ENCODE measurements at places on chromosomes 11 and 22. TPM values are rescaled to one million over a fixed set of nuclear protein-coding genes. Genes with fewer than 3 reads are reported as not detected.

GRCh38 chr11:87063982-87064381 lies 26.2 kb downstream of the TMEM135 start:
- H3K27me3 ChIP-seq, result no peaks in the 10 kb centered on the region
- no peaks in the 10 kb centered on the region for H3K4me1 ChIP-seq
- no peaks in the 10 kb centered on the region for H3K36me3 ChIP-seq
- no peak overlapping the region for H3K4me3 ChIP-seq
- DNase-seq, result no peak

GRCh38 chr22:45632791-45633515 lies 38.7 kb upstream of the ATXN10 start:
- H3K27me3 ChIP-seq, result no peaks in the 10 kb centered on the region
- H3K4me3 ChIP-seq, result peak overlapping the region; percentile 41
- no peaks in the 10 kb centered on the region for H3K36me3 ChIP-seq
- H3K4me1 ChIP-seq, result peaks cover 56% of the 10 kb centered on the region

- H3K36me3 ChIP-seq, result no peaks in the 10 kb centered on the region
- no peaks in the 10 kb centered on the region for H3K27me3 ChIP-seq
- no peak overlapping the region for H3K4me3 ChIP-seq
Observed at GRCh38 chr11:74444173-74444826, 23.0 kb downstream of the KCNE3 start.

GRCh38 chr11:70720281-70720680 lies 322.0 kb downstream of the CTTN start:
- no peaks in the 10 kb centered on the region for H3K4me1 ChIP-seq
- no peak for DNase-seq
- H3K27me3 ChIP-seq, result no peaks in the 10 kb centered on the region
- no peak overlapping the region for H3K4me3 ChIP-seq
- H3K27ac ChIP-seq, result no peak overlapping the region

Gene PANX2
- total RNA-seq, result 2.0 TPM

GRCh38 chr11:36105743-36106581 lies 162.1 kb downstream of the LDLRAD3 start:
- H3K27me3 ChIP-seq, result no peaks in the 10 kb centered on the region
- H3K27ac ChIP-seq, result no peak overlapping the region
- H3K36me3 ChIP-seq, result no peaks in the 10 kb centered on the region
- no peak overlapping the region for H3K4me3 ChIP-seq

Gene GAL3ST3
- total RNA-seq, result not detected

Gene ARHGEF12
- 55.2 TPM for total RNA-seq

Gene C11orf87
- not detected for total RNA-seq

- no peaks in the 10 kb centered on the region for H3K36me3 ChIP-seq
- H3K27me3 ChIP-seq, result no peaks in the 10 kb centered on the region
- H3K4me1 ChIP-seq, result no peaks in the 10 kb centered on the region
- H3K4me3 ChIP-seq, result no peak overlapping the region
- no peak overlapping the region for H3K27ac ChIP-seq
Observed at GRCh38 chr11:20070459-20070858, 89.8 kb downstream of the DBX1 start.

- H3K36me3 ChIP-seq, result no peaks in the 10 kb centered on the region
- H3K27me3 ChIP-seq, result no peaks in the 10 kb centered on the region
- no peaks in the 10 kb centered on the region for H3K4me1 ChIP-seq
- no peak overlapping the region for H3K4me3 ChIP-seq
- H3K27ac ChIP-seq, result no peak overlapping the region
Observed at GRCh38 chr11:84372381-84372950, 1086.3 kb upstream of the CCDC90B start.

DNA sequence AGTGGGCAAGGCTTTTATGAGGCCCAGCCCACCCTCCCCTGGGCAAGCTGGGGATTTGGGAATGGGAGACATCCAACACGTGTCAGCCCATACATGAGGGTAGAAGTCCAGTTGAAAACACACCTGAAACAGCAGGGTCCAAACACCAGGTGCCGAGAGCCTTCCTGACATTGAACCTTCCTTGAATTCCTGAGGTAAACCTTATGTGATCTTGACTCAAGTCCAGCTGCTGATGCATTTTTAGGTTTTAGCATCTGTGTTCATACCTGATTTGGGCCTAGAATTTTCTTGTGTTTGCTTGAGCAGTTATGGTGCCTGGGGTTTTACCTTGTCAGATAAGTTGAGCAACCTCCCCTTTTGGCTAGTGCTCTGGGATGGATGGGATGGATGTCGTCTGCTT lies 66.3 kb downstream of the CDKN1C start:
- H3K4me3 ChIP-seq, result no peak overlapping the region
- peaks cover 7% of the 10 kb centered on the region for H3K27me3 ChIP-seq
- no peaks in the 10 kb centered on the region for H3K36me3 ChIP-seq
- H3K27ac ChIP-seq, result no peak overlapping the region
- no peak for DNase-seq

GRCh38 chr11:76605338-76606074 lies 65.0 kb downstream of the LRRC32 start:
- H3K4me1 ChIP-seq, result no peaks in the 10 kb centered on the region
- H3K36me3 ChIP-seq, result no peaks in the 10 kb centered on the region
- H3K27ac ChIP-seq, result no peak overlapping the region

Gene ASPHD2
- total RNA-seq, result 0.71 TPM

DNA sequence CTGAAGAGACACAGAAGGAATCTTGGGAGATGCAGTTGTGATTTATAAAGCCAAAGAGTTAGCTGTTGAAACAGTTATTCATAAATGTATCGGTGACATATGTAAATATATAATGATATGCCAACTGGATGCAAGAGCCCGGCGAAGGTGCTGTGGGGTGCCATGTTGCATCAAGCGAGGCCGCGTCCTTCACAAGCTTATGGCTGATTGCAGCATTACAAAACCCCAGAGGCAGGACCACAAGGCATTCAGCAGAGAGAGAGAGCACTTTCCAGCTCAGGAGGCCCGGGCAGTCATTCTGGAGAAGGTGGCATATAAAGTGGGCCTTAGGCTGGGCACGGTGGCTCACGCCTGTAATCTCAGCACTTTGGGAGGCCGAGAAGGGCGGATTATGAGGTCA lies 65.6 kb downstream of the LARGE1 start:
- no peak for DNase-seq
- H3K27ac ChIP-seq, result no peak overlapping the region
- no peak overlapping the region for H3K4me3 ChIP-seq
- no peaks in the 10 kb centered on the region for H3K27me3 ChIP-seq

DNA sequence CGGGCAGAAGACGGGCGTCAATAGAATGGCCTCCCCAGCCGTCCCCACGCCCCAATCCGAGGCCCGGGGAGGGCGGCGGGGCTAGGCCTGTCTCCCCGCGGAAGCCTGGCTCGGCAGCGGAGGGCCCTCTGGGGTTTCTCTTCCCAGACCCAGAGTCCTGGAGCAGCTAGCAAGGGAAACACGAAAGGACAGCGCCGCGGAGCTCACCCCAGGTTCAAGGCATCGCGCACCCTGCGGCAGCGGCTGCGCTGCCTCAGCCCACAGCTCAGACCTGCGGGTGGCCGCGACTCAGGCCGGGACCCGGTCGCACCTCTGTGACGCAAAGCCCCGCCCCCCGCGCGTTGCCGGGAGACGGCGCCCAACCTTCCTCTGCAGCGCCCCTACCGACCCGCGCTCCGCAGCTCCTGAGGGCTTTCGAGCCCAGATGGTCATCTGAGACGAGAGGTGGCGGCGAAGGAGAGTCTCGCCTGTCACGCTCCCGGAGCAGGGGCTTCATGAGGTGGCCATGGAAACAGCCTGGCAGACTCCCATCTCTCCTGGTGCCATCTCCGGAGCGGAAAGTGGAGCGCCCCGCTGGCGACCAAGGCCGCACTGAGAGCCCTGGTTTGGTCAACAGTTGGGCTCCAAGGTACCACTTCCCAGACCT lies at the start of gene RNF141:
Gene RNF141 (minus strand): TSS at position 273 of the 646 bp plus-strand sequence. CDS start 7,029 bp downstream, outside the sequence.
- H3K27ac ChIP-seq, result peak within 1 kb of the TSS; percentile 54
- H3K4me1 ChIP-seq, result peaks cover 20% of the 10 kb centered on the region
- peaks cover 22% of the 10 kb centered on the region for H3K36me3 ChIP-seq
- peak; percentile 99 for DNase-seq

DNA sequence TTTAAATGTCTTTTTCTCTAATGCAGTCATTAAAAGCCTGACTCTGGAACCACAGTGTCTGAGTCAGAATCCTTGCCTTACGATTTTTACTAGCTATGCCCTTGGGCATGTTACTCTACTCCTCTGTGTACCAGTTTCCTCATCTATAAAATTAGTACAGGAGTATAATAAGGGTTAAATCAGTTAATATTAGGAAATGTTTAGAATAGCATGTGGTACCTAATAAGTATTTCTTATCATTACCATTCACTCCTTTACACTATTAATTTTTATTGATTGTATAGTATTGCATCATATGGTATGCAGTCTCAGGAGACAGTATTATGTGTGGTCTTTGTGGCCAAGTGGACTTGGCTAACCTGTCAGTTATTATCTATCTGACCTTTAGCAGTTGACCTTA lies 68.2 kb downstream of the METTL15 start:
- H3K4me1 ChIP-seq, result no peaks in the 10 kb centered on the region
- no peaks in the 10 kb centered on the region for H3K27me3 ChIP-seq
- H3K36me3 ChIP-seq, result no peaks in the 10 kb centered on the region
- H3K27ac ChIP-seq, result no peak overlapping the region
- DNase-seq, result no peak

DNA sequence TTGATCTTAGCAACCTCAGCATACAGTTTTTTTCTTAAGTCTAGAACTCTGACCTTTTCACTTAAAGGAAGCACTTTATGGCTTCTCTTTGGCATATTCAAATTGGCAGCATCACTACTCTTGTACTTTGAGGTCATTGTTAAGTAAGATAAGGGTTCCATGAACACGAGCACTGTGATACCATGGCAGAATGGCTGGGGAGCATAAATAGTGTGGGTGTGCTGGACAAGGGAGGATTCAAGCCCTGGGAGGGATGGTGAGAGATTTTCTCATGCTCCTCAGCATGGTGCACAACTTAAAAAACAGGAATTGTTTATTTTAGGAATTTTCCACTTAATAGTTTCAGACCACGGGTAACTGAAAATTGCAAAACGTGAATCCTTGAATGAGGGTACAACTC lies 111.4 kb downstream of the ATXN10 start:
- H3K4me1 ChIP-seq, result peaks cover 83% of the 10 kb centered on the region
- peaks cover 43% of the 10 kb centered on the region for H3K36me3 ChIP-seq
- no peak for DNase-seq
- H3K27me3 ChIP-seq, result no peaks in the 10 kb centered on the region
- no peak overlapping the region for H3K4me3 ChIP-seq

GRCh38 chr22:19998991-19999820 lies 17.4 kb downstream of the ARVCF start:
- DNase-seq, result no peak
- H3K36me3 ChIP-seq, result no peaks in the 10 kb centered on the region
- H3K4me3 ChIP-seq, result no peak overlapping the region
- H3K27ac ChIP-seq, result no peak overlapping the region
- no peaks in the 10 kb centered on the region for H3K4me1 ChIP-seq

DNA sequence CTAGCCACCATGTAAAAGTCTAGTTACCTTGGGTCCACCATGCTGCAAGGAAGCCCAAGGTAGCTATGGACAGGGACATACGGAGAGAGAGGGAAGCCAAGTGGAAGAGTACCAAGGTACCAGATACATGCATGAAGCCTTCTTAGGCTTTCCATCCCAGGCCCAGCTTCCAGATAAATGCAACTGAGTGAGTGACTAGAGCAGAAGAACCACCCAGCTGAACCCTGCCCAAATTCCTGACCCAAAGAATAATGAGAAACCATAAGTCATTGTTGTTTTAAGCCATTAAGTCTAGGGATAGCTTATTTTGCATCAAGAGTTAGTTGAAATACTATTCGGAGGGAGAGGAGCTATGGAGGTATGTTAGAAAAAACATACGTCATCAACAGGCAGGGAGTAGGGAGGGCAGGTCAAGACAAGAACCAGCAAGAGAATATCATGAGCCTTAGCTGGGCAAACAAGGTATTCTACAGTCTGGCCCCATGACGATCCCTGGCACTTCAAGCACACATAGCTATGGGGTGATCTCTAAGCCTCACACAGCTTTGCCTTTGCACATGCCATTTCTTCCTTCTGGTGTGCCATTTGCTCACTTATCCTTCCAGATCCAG lies 36.5 kb upstream of the APLNR start:
- peaks cover 31% of the 10 kb centered on the region for H3K4me1 ChIP-seq
- DNase-seq, result no peak
- H3K27me3 ChIP-seq, result no peaks in the 10 kb centered on the region
- no peak overlapping the region for H3K27ac ChIP-seq
- H3K4me3 ChIP-seq, result no peak overlapping the region

Gene IFITM10
- 3.3 TPM for total RNA-seq

Gene MPZL2
- total RNA-seq, result 81.7 TPM

Gene WBP2NL
- total RNA-seq, result 3.7 TPM

DNA sequence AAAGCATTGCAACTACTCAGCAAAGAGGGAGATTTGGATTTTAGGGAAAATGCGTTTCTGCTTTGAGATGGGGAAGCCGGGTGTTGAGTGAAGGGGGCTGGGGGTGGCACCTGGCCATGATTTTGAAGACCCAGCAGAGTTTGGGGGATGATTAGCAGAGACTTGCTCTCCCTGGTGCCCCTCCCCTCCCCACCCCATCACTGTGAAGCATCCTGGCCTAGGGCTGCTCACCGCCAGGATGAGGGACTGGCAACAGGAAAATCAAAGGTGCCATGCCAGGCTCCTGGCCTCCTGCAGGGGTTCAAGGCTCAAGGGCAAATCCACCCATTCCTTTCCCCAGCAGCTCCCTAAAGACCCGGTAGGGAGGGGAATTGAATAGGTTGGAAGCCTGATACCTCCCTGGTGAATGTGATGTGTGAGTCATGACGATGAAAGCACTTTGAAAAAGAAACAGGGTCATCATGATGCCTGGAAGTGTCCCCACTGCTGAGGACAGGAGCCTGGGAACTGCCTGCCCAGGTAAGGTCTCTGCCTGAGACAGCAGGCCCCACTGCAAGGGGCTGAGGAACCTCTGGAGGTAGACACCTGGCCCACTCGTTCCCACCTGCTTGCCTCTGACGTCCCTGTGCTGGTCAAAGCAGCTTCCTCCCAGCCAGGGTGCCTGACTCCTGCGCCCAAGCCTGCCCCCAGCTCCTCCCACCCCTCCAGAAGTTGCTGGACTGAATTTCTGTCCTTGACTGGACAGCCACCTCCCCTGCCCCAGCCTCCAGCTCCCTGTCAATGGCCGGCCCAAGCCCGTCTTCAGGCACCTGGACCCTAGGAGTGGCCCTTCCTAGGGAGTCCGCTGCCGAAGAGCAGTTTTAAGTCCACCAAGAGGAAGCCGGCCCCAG lies 1.7 kb downstream of the CHST1 start:
- no peak overlapping the region for H3K27ac ChIP-seq
- DNase-seq, result no peak
- H3K27me3 ChIP-seq, result peaks cover 85% of the 10 kb centered on the region
- peaks cover 8% of the 10 kb centered on the region for H3K36me3 ChIP-seq
- H3K4me3 ChIP-seq, result no peak overlapping the region

DNA sequence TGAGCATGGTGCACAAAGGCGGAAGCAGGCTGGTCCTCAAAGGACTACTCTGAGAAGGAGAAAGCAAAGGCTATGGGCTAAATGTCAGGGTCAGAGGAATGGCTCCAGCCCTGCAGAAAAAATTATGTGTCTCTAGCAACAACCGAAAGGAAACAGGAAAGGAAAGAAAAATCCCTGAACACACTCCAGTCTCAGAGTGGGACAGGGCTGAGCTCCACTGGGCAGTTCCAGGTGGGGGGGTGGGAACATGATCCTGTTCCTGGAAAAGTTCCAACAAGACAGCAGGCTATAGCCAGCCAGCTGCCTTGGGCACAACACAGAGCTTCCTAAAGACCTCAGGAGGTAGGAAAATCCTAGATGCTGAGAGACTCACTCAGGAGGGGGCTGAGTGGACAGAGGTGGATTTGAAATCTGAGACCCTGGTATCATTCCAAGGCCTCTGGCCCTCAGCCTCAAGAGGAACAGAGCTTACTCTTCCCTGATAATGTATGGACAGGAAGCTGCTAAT lies 1088.2 kb downstream of the TBC1D22A start:
- no peaks in the 10 kb centered on the region for H3K4me1 ChIP-seq
- H3K27ac ChIP-seq, result no peak overlapping the region
- no peak for DNase-seq
- H3K27me3 ChIP-seq, result no peaks in the 10 kb centered on the region
- no peaks in the 10 kb centered on the region for H3K36me3 ChIP-seq
